ENCODE measurements at places on chromosomes 3 and 15. TPM values are rescaled to one million over a fixed set of nuclear protein-coding genes. Genes with fewer than 3 reads are reported as not detected.

- DNase-seq: no peak
Observed at GRCh38 chr3:193702967-193703366, 110.0 kb downstream of the OPA1 start.

DNA sequence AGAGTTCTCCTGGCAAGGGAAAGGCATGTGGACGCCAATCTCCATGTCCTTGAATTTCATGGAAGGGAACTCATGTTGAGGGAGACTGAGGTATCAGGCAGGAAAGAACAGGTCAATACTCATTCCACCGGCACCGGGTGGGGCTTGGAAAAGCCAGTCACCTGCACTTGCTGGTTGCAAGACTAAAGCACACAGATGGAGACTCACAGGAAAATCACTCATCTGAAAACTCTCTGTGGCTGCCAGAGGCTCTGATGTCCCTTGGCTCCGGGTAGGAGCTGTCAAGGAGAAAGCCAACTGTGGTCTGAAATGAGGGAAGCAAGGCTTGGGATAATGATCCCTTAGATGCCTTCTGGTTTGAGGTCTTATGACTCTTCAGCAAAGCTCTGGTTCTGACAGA, 8.7 kb upstream of the CGNL1 start:
- DNase-seq: no peak

GRCh38 chr15:62561059-62561519, 396.0 kb upstream of the C2CD4B start:
- no peak for DNase-seq

GRCh38 chr15:101310161-101310480, 15.1 kb upstream of the SNRPA1 start:
- DNase-seq: no peak

- no peak for DNase-seq
Observed at GRCh38 chr3:109257269-109257668, 59.0 kb downstream of the DPPA2 start.

DNA sequence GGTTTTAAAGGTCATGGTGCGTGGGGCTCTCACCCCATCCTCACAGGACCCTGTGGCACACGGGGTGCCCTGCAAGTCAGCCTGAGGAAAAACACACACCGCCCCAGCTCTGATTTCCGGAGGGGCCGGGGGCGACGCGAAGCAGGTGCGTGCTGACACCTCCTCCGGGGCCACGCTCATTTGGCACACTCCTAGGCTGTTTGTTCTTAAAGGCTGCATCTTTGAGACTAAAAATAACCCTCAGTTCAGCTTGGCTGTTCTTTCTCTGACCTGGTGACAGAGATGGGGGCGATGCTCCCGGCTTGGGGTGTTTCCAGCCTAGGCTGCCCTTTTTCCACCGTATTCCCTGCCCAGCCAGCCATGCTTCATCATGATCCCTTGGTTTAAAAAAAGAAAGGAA, 141.5 kb upstream of the TPM1 start:
- no peak for DNase-seq

GRCh38 chr15:49908236-49908932, 210.6 kb downstream of the ATP8B4 start:
- no peak for DNase-seq

- no peak for DNase-seq
Observed at GRCh38 chr3:197600796-197601565, 45.2 kb upstream of the BDH1 start.

The UBP1 gene
- total RNA-seq: 57.6 TPM

The CADM2 gene
- not detected for total RNA-seq

The ZNF80 gene
- 0.71 TPM for total RNA-seq

The RASGRF1 gene
- total RNA-seq: not detected

The GPR149 gene
- total RNA-seq: not detected

Measured in activated naive CD4-positive, alpha-beta T cell treated with anti-CD3 and anti-CD28 coated beads, Interleukin-2, amount 50 U/mL, for 72 hours (primary cell).